ENCODE measurements at places on chromosomes 13 and 19.

DNA sequence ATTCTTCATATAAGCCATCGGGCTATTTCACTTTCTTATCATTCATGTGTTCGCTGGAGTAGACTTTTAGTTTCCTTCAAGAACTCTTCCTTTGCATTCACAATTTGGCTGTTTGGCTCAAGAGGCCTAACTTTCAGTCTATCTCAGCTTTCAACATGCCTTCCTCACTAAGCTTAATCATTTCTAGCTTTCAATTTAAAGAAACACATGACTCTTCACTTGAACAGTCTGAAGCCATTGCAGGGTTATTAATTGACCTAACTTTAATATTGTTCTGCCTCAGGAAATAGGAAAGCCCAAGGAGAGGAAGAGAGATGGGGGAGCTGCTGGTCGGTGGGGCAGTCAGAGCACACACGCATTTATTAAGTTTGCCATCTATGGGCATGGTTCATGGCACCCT is 158.1 kb downstream of the SUCLA2 start:
- DNase-seq, result no peak

DNA sequence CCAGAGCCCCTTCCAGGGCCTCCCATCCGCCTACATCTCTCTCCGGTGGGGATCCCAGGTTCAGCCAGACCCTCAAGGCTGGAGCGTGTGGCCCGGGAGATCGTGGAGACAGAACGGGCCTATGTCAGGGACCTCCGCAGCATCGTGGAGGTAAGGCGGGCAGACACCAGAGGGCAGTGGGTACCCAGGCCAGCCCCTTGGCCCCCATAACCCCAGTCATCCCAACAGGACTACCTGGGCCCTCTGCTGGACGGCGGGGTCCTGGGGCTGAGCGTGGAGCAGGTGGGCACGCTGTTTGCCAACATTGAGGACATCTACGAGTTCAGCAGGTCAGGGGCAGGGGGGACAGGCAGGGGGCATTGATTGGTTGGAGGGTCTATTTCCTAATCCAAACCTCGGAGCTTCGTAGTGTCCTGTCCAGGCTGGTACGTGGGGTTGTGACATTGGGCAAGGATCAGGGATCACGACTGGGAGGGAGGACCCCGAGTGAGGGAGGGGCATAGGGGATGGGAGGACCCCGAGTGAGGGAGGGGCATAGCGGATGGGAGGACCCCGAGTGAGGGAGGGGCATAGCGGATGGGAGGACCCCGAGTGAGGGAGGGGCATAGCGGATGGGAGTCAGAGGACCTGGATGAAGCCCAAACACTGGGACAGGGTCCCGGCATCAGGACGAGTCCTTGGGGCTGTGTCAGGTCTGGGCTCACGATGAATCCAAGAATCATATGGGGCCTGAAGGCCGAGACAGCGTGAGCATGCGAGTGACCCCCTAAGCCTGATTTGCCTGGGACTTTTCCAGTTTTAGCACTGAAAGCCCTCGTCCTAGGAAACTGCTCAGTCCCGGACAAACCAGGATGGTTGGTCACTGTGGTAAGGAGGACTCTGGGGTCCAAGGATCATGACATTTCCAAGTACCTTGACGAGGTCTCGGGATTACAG is 2.9 kb downstream of the PLEKHG2 start:
- DNase-seq, result peak; percentile 20

DNA sequence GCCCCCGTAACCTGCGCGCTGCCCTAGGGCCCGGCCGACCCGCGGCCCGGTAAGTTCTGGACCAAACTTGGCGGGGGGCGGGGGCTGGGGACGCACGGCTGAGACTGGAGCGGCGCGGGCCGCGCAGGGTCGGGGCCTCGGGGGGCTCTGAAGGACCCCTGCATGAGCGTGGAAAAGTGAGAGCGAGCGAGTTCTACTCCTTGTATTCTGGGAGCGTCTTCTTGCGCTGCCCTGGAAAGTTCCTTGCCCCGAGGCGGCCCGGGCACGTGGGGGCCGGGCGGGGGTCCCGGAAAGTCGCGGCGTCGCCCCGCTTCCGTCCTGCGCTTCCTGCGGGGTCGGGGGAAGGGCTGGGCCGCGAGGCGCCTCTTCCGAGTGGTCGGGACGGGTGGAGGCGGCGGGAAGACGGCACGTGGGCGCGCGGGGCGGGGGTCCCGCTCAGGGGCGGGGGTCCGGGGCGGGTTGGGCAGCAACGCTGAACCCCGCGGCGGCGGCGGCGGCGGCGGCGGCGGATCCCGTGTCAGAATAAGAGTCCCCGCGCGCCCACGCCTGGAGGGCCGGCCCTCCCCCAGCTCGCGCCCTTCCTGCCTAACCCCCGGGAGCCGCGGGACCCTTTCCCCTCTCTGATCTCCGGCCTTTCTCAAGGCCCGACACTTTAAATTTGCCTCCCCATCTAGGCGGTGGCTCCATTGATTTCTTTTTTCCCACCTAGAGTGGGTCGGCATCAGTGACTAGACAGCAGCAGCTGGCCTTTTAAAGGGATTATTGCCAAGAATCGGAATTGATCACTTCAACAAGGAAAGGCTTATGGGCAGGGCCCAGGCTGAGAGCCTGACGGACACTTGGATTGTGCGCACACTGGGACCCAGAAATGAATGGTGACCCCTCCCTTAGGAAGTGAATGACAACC is 749 bp downstream of the GATAD2A start:
- DNase-seq, result peak; percentile 59

DNA sequence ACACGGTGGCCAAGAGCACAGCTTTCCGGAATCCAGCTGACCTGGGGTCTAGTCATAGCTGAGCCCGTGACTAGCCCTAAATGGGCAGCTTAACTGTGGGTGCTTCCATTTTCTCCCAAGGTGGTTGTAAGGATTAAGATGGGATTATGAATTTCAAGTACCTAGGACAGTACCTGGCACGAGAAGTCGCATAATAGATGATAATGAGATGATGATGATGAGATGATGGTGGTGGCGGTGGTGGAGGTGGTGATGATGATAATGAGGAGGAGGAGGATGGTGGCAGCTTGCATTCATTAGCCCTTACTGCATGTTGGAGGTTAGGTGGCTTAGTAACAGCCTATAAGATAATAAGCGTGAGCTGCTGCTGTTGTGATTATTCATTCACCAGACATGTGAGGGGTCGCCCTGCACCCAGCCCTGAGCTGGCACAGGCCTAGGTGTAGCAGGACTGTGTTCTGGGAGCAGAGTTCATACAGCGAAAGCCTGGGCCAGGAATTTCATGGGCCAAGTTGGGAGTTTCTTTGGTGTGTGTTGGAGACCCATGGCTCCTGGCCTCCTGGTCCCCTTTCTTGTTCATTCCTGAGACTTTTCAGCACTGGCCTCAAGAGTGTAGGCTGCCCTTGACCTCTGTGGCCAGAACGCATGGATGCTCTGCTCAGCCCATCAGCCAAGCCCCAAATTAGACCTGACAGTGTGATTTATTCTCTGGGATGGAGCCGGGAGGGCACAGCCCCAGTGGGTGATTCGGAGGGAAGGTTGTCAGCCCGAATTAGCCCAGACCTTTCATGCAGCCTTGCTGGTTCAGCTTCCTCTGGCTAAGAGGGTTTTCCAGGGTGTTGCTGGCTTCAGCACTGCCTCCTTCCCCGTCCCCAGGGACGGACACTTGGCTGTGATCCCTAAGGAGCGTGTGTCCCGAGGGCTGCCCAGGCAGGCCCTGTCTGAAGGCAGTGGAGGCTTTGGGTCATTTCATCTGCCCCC is 128.8 kb downstream of the SIPA1L3 start:
- no peak for DNase-seq

DNA sequence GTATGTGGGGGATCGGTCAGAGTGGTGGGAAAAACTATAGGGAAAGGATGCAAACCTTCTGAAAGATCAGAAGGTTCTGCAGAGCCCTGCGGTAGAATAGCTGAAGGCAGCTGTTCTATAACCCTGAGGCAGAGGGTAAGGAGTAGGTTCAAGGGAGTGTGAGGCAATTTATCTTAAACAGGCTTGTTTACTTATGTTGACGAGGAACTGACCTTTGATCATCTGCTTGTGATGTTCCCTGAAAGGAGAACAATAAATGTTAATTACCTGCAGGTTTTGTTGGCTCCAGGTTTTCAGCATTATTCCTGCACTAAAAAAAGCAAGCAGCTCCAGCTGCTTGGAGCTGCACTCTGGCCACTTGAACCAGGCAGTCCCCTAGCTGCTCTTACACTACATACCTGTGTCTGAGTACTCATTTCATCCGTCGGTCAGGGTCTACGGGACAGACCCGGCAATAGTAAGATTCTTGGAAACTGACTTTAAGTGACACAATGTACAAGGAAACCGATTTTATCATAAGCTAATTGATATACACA is 202.1 kb downstream of the TBC1D4 start:
- peak; percentile 37 for DNase-seq

DNA sequence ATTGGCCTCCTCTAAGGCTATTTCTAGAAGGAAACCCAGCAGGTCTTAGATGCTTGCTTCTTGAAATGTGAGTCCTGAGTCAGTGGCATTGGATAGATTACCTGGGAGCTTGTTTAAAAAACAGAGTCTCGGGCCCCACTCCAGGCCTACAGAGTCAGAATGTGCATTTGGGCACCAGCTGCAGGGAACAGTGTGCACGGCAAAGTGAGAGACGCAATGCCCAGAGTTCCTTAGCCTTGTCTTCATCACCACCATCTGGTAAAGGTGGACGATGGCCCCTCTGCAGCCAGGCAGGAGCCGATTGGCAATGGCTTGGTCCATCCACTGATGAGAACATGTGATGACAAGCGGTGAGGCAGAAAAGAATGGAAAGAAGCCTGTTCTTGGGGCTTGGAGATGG is 102.1 kb upstream of the TSC22D1 start:
- DNase-seq, result no peak

GRCh38 chr13:50867637-50867945 is 24.1 kb upstream of the DLEU7 start:
- no peak for DNase-seq

GRCh38 chr19:32317086-32317485 is 28.3 kb upstream of the ZNF507 start:
- DNase-seq, result no peak

DNA sequence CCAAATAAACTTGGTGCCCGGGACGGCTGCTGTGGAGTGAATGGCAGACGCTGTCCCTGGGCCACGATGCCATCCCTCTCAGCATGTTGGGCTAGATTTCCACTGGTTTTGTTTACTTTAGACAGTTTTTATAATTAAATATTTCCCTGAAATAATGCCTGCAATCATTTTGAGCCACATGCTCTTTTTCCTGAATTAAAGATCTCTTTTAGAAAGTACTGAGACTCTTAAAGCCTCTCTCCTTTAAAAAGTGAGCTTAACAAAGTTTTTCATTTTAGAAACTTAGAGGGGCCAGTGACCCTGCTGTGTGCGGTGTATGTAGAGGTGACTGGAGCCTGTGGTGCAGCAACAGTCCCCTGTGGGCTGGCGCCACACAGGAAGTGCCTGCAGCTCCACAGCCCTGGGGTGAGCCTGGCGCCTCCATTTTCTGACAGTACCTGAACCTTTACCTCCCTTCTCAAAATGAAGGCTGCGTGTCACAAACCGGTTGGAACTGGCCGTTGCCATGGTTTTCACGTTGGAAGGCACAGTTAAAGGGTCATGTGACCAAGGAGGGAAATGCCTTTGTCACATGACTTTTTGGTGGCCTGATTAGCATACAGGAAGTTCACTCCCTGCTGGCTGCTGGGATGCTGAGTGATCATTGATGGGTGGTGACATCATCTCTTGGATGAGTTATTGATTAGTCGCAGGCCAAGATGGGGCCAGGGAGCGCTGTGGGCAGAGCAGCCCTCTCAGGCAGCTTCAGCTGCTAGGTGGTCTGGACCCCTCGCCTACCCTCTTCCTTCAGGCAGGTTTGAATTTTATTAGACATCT is 26.3 kb downstream of the TSSK6 start:
- peak; percentile 92 for DNase-seq

DNA sequence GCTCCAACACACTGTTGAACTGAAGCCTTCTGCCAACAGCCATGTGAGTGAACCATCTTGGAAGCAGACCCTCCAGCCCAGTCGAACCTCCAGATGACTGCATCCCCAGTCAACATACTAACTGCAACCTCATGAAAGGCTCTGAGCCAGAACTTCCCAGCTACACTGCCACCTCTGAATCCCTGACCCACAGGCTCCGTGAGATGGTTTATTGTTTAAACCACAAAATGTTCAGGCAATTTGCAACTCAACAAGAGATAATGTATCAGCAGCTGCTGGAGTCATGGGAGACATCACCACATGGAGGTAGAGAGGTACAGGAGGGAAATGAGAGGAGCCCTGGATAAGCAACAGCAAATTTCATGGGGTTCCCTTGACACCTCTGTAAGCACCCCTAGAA is 266.4 kb upstream of the NBEA start:
- no peak for DNase-seq

- DNase-seq, result no peak
These were observed 80.4 kb downstream of the MAP4K1 start for GRCh38 chr19:38537071-38537936.

GRCh38 chr13:43360892-43361610 is 337.7 kb downstream of the DNAJC15 start:
- no peak for DNase-seq

DNA sequence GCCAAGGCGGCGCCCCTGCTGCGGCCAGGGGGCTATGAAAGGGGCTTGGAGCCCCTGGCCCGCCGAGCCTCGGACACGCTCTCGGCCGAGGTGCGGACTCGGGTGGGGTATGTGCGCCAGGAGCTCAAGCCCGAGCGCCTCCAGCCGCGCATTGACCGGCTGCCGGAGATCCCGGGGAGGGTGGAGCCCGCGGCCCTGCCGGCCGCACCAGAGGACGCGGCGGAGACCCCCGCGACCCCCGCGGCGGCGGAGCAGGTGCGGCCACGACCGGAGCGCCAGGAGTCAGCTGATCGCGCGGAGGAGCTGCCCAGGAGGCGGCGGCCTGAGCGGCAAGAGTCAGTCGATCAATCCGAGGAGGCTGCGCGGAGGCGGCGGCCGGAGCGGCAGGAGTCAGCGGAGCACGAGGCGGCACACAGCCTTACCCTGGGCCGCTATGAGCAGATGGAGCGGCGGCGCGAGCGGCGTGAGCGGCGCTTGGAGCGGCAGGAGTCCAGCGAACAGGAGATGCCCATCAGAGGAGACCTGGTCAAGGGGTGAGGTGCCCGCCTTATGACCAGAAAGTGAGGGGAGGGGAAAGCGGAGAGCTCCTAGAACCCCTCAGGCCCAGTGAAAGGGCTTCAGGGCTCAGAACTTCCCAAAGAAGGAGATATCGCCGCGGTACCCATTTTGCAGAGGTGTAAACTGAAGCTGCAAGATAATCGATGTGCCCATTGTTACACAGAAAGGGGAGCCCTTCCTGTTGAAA is 8.8 kb upstream of the SHKBP1 start:
- no peak for DNase-seq

DNA sequence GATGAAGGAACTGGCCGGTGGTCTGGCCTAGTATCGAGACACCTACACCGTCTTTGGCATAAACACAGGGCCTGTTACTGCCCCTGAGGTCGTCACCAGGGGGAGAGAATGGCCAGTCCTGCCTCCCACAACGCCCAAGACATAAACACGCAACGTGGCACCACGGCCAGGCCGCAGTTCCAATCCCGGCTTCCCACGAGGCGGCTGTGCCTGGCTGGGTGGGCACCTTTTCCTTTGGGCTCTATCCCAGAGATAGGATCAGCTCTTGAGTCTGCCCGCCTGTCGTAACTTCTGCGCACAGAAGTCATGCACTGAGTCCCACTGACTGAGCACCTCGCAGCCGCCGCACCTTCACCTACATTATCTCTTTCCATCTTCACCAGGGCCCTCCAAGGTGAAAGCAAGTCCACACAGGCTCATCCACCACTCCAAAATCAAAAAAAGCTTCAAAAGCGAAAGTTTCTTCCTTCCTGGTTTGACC is 1.1 kb downstream of the MIER2 start:
- no peak for DNase-seq

- no peak for DNase-seq
These were observed 2.2 kb upstream of the CYP4F22 start for GRCh38 chr19:15506074-15506571.
